Activated naive CD8-positive, alpha-beta T cell treated with anti-CD3 and anti-CD28 coated beads, Interleukin-2, amount 50 U/mL, for 16 hours (primary cell): ENCODE measurements at places on chromosomes 11 and 22.

- DNase-seq = no peak
These were observed 28.2 kb upstream of the JAM3 start for GRCh38 chr11:134040386-134041302.

GRCh38 chr22:46728470-46728869 is 9.6 kb downstream of the CERK start:
- DNase-seq = no peak

DNA sequence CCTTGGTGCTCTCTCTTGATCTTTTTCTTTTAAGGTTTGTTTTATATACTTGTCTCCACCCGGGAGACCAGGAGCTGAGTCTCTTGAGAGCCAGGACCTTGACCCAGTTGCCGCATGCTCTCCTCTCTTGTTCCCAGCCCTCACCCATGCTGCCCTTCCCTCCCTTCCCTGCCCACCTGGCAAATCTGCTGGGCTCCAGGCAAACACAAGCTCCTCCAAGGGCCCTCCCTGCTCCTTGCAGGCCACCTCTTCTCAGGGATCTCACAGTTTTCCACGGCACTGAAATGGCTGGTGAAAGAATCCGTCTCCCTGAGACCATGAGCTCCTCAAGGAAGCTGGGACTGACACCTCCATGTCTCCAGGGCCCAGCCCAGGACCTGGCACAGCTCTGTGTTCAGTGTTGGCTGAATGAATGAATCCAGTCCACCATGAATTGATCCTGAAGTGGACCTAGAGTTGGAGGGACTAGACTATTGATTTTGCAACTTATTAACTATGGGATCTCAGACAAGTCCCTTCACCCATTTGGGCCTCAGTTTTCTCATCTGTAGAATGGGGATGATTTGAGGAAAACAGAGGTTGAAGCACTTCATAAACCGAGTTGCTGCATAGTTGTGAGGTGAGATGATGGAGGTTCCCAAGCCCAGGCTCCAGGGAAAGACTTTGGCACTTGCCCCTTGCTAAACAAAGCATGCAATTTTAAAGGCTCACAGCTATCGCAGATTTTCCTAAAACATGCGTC is 25.1 kb upstream of the FBLN1 start:
- DNase-seq = no peak

DNA sequence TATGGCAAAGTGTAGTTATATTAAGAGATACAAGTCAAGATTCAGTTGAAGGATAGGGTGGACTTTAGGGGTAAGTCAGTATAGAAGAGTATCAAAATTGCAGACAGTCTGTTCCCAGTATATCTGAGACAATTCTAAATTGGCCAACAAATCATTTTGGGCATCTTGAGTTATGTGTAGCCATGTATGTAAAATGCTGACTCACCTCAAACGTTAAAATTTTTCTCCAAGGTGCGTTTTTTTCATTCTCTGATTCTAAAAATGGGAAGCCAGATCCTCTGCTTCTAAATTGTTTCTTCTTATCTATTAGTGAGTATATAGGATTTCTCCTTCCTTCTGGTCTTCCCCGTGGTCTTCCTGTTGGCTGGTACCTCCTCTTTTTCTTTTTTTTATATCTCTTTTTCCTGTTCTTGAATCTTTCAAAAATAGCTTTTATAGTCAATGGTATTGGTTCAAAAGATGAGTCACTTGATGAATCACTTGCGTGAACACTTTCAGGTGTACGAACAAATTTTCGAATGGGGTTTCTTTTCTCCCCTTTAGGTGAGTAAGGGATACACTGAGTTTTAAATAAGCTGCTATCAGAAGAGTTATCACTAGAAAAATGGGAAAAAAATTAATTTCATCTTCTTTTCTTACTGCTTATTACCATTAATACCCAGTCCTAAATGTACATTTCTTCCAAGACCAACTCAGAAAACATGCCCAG is 3.2 kb downstream of the TAF1D start:
- DNase-seq = no peak

DNA sequence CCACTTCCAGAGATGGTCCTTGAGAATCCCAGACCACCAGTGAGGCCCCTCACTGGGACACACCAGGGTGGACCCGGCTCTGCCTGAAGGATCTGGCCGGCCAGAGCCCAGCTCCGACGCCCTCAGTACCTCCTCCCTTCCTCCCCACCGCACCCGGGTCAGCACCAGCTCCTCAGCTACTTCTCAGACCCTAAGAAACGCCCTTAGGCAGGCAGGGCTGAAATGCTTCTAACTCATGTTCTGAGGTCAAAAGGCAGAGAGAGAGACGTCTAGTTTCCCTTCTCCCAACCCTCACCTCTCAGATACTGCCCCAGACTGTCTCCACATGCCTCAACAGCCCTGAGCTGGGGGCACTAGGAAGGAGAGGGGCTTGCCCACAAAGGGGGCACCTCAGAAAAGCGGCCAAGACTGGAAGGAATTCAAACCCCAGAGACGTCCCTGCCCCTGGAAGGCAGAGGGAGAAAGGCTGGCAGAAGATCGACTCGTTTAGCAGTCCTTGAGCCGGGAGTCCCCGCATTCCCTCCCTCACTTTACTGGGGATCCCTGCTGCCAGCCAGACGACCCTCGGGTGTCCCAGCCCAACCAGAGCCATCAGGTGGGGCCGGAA is 539 bp downstream of the USH1C start:
- no peak for DNase-seq

DNA sequence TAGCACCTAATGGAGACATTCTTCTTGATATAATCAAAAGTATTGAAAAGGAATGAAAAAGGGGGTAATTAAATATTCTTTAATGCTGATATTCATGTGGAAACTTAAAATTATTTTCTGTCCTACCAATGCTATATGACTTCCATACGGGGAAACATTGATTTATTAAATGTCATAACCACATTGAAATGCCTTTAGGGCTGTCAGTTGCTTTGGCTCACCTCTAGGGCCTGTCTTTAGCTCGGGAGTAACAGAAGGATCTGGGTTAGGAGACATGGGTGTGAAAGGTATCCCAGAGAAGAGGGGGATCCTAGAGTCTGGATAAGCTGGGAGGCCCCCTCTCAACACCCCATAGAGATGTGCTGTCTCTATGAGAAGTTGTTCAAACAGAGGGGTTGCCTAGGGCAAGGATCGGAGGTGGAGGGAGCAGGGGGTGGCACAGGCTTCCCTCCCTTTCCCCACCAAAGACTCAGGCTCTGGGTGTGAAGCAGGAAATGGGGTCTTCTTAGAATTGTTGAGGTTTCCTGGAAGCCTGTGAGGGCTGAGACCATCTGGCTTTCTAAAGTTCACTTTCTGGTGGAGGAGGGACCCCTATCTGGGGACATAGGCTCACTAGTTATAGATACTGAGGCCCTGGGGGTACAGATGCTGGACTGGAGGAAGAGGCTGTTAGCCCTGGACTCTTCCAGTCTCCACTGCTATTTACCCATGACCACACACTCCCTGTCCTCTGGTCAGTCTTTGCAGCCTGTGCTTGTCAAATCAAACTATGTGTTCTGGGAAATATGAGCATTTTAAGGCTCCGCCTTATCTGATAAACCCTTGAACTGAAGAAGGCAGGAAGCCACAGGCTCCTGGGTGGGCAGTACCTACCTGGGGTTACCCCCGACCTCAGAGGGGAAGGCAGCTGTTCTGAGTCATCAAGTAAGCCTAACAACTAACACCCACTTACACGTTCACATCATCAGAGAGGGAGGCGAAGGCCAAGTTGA is 55.8 kb upstream of the RRAS2 start:
- DNase-seq = peak; percentile 57

- DNase-seq = no peak
These were observed 7.9 kb upstream of the SOX6 start for GRCh38 chr11:16364254-16364653.

GRCh38 chr22:22703715-22704114 is 59.3 kb downstream of the GGTLC2 start:
- DNase-seq = no peak

DNA sequence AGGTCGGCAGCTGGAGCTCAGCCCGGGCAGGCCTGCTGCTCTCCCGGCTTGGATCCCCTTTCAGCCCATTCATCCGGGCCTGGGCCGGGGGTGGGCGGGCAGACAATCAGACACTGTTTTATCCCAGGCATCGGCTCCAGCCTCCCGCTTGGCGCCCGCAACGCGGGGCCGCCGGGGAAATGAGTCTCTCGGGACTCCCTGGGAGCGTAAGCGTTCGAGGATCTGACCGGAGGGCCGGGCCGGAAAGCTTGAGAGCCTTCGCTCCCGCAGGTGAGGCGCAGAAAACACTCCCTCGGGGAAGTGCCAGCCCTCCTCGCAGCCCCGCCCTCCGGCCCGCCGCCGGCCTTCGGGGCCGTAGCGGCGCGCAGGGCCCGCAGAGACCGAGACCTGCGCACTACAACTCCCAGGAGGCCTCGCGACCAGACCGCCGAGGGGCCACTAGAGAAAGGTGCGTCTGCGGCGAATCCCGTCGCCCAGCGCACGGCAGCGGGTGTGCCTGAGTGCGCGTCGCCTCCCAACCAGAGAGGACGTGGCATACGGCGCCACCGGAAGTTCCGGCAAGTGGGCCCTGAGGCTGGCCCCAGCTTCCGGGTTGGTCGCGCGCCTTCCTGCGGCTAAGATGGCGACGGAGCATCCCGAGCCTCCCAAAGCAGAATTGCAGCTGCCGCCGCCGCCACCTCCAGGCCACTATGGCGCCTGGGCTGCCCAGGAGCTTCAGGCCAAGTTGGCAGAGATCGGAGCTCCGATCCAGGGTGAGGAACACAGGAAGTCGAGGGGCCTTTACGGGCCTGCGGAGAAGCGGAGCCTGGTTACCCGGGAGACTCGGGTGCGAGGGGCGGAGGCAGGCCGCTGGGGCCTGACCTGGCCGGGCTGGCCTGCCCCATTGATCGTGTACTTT is at the start of gene SF3B2:
SF3B2 (plus strand) TSS at position 599 of the 898 bp plus-strand sequence; CDS start at position 620, 21 bp downstream.
- DNase-seq = peak; percentile 88

- no peak for DNase-seq
These were observed 697 bp downstream of the RNF169 start for GRCh38 chr11:74749127-74749964.

GRCh38 chr11:99803501-99803900 is 782.8 kb downstream of the CNTN5 start:
- DNase-seq = no peak

DNA sequence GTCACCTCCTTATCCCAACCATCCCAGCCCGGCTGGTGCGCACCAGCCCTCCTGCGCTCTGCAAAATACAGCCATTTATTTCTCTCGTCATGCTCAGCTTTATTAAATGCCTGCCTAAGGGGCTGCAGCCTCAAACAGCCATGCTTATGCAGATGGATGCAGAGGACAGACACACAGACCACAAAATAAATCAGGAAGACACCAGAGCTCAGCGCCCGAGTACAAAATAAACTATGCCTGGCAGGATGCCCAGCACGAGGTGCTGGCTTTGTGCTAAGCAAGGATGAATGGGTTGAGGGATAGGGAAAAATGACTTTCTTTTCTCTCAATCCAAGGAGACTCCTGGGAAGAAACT is 70.5 kb downstream of the RPUSD4 start:
- DNase-seq = no peak

- no peak for DNase-seq
These were observed 525.8 kb upstream of the TENM4 start for GRCh38 chr11:79966592-79966991.
